Fibroblast of lung (primary cell): ENCODE measurements at places on chromosomes 4 and X. TPM values are rescaled to one million over a fixed set of nuclear protein-coding genes. Genes with fewer than 3 reads are reported as not detected.

ADH6 gene
- 0.17 TPM in 1 of 2 replicates, not detected in the other for total RNA-seq

CPE gene
- total RNA-seq = 51.7 and 63.2 TPM in 2 replicates

MED14 gene
- 8.5 and 18.3 TPM in 2 replicates for total RNA-seq

SSX1 gene
- not detected in 2 replicates for total RNA-seq

HMX1 gene
- total RNA-seq = not detected in 2 replicates

HTATSF1 gene
- total RNA-seq = 33.2 and 35.2 TPM in 2 replicates

ESX1 gene
- not detected in 2 replicates for total RNA-seq

CCDC120 gene
- total RNA-seq = 0.51 and 0.66 TPM in 2 replicates

RPA4 gene
- 0.77 and 1.2 TPM in 2 replicates for total RNA-seq

MAML3 gene
- total RNA-seq = 2.0 and 2.1 TPM in 2 replicates

EREG gene
- total RNA-seq = 2.8 and 9.9 TPM in 2 replicates

TMPRSS11F gene
- not detected in 2 replicates for total RNA-seq

GYPA gene
- total RNA-seq = not detected in 2 replicates

SYNPO2 gene
- 12.6 and 40.1 TPM in 2 replicates for total RNA-seq

IGFBP7 gene
- 54.8 and 108 TPM in 2 replicates for total RNA-seq

KIT gene
- 0.50 and 0.51 TPM in 2 replicates for total RNA-seq

CENPU gene
- 1.8 and 6.4 TPM in 2 replicates for total RNA-seq

SCRG1 gene
- total RNA-seq = 0.17 and 1.0 TPM in 2 replicates

TASL gene
- total RNA-seq = not detected in 2 replicates

SLITRK2 gene
- 0.26 and 0.66 TPM in 2 replicates for total RNA-seq

SMIM43 gene
- total RNA-seq = 0.26 and 0.83 TPM in 2 replicates

HTN3 gene
- total RNA-seq = not detected in 2 replicates

RAB41 gene
- not detected in 2 replicates for total RNA-seq

TCEAL2 gene
- 0.17 and 0.26 TPM in 2 replicates for total RNA-seq

RS1 gene
- not detected in 2 replicates for total RNA-seq

SPON2 gene
- total RNA-seq = 261 and 367 TPM in 2 replicates

SOX3 gene
- total RNA-seq = not detected in 2 replicates

SPANXA1 gene
- total RNA-seq = not detected in 2 replicates

KLB gene
- total RNA-seq = not detected in 2 replicates

ADGRG2 gene
- under 0.01 TPM in 2 replicates for total RNA-seq

HDAC6 gene
- total RNA-seq = 31.3 and 32.5 TPM in 2 replicates

ARHGAP6 gene
- 6.9 and 11.7 TPM in 2 replicates for total RNA-seq

MORC4 gene
- total RNA-seq = 43.7 and 44.8 TPM in 2 replicates

RIPPLY1 gene
- total RNA-seq = not detected in 2 replicates

HPRT1 gene
- total RNA-seq = 18.5 and 23.0 TPM in 2 replicates

RHOH gene
- not detected in 2 replicates for total RNA-seq

HMGB3 gene
- 5.4 and 8.8 TPM in 2 replicates for total RNA-seq

DDIT4L gene
- 3.3 and 6.4 TPM in 2 replicates for total RNA-seq

PNMA3 gene
- 0.26 and 0.33 TPM in 2 replicates for total RNA-seq

PNCK gene
- 0.26 and 0.33 TPM in 2 replicates for total RNA-seq

POU3F4 gene
- total RNA-seq = under 0.01 TPM in 1 of 2 replicates, not detected in the other

ADH4 gene
- total RNA-seq = not detected in 2 replicates

GNRHR gene
- total RNA-seq = not detected in 2 replicates

P2RY8 gene
- not detected in 2 replicates for total RNA-seq

AMMECR1 gene
- 7.6 and 8.5 TPM in 2 replicates for total RNA-seq

ATP1B4 gene
- not detected in 2 replicates for total RNA-seq

TLR1 gene
- total RNA-seq = 1.3 and 1.7 TPM in 2 replicates

MORF4L2 gene
- 287 and 353 TPM in 2 replicates for total RNA-seq

GATA1 gene
- not detected in 2 replicates for total RNA-seq

NEUROG2 gene
- total RNA-seq = not detected in 2 replicates

ADAM29 gene
- not detected in 2 replicates for total RNA-seq

GYPB gene
- total RNA-seq = not detected in 2 replicates

SLC10A6 gene
- 0.51 and 0.66 TPM in 2 replicates for total RNA-seq

VCX gene
- total RNA-seq = not detected in 2 replicates

NUDT11 gene
- total RNA-seq = 7.1 and 7.7 TPM in 2 replicates

PCDH11X gene
- total RNA-seq = 0.17 TPM in 1 of 2 replicates, not detected in the other

STOX2 gene
- 0.66 and 0.77 TPM in 2 replicates for total RNA-seq
